Stimulated activated CD8-positive, alpha-beta memory T cell treated with anti-CD3 and anti-CD28 coated beads, Interleukin-2, amount 100 ng/mL, for 48 hours (primary cell): ENCODE measurements at places on chromosomes 5 and 9.

DNA sequence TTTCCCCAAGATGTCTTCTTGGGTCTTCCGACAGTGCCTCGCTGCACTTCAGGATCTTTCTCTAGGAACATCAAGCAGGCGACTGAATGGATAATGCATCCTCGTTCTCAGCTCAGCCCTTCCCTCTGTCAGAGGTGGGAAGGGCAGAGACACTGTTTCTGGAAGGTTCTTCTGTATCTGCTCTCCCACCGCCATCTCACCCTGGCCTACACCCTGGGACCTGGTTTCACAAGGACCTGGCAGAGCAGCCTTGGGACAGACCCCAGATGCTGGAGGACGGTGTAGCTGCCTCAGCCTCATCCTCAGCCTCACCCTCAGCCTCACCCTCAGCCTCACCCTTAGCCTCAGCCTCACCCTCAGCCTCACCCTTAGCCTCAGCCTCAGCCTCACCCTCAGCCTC is 18.5 kb downstream of the MRPL36 start:
- no peak for DNase-seq

DNA sequence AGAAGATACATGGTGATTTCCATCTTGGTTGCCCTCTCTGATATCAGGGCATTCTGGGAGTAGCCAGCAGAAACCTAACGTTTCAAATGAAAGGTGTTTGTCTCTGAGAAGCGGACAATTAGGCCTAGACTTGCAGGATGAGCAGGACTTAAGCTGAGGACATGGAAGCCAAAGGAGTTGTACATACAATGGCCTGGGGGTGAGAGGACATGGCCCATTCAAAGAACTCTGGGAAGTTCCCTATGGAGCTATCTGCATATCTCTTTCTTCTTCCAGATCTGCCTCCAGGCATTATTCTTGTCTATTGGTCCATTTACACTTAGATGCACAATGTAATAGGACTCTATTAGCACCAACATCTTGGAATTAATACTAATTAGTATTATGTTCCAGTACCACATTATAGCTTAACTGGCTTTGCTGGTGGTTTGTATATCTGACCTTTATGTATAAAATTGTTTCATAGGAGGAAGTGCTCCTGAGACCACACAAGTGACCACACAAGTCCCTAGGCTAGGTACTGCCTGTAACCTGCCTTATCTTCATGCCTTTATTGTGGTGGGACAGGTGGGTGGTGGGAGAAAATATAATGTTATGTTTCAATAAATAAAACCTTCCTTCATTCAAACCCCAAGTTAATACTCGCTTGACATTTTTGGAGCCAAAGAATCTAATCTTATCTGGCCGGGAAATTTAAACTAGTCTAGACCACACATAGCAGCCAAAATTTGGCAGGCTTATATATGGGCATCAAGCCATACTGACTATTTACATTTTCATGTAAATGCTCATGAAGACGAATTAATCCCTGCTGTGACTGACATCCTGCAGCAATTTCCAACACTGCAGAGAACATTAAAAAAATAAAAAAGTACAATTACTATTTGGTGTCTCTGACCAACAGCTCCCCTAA is 52.1 kb upstream of the EQTN start:
- no peak for DNase-seq

DNA sequence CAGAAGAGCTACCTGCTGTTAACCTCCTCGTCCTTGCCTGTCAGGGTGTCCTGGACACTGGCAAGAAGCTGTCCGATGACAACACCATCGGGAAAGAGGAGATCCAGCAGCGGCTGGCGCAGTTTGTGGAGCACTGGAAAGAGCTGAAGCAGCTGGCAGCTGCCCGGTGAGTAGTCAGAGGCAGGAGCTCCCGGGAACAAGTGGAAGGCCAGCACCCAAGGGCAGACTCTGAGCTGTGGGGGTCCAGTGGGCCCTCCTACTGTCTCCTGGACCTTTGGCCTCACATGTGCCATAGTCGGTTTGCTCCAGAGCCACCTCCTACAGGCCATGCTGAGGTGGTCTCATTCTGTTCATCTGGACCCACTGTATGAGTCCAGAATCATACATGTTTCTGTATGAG is 38.7 kb downstream of the DYNC2I2 start:
- no peak for DNase-seq

- no peak for DNase-seq
These were observed 32.4 kb downstream of the OXCT1 start for GRCh38 chr5:41837793-41838192.

GRCh38 chr5:154476354-154477205 is 1.4 kb downstream of the HAND1 start:
- no peak for DNase-seq
